Activated CD8-positive, alpha-beta memory T cell treated with anti-CD3 and anti-CD28 coated beads, Interleukin-2, amount 50 U/mL, for 48 hours (primary cell): ENCODE measurements at places on chromosomes 1 and 21.

GRCh38 chr21:14273736-14274538, 58.0 kb downstream of the RBM11 start:
- peak; percentile 49 for DNase-seq

DNA sequence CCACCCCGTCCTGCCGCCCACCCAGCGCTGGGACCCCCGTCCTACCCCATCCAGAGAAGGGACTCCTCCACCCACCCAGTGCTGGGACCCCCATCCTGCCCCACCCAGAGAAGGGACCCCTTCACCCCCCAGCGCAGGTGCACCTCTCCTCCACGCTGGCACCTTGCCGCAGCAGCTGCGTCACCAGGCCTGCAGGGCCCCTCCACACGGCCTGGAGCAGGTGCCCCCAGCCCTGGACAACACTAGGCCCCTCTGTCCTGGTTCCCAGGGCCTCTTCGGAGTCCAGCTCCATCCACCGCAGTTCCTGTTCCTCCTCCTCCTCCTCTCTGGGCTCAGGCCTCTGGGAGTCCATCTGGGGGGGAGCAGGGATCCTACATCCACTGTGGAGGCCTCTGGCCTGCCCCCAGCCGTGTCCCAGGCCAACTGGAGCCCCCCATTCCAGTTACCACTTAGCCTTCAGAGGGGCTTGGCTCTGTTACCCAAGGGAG, 378 bp downstream of the ANKRD65 start:
- DNase-seq = no peak

- DNase-seq = no peak
Observed at GRCh38 chr21:24183077-24183476, 1424.2 kb downstream of the MRPL39 start.

DNA sequence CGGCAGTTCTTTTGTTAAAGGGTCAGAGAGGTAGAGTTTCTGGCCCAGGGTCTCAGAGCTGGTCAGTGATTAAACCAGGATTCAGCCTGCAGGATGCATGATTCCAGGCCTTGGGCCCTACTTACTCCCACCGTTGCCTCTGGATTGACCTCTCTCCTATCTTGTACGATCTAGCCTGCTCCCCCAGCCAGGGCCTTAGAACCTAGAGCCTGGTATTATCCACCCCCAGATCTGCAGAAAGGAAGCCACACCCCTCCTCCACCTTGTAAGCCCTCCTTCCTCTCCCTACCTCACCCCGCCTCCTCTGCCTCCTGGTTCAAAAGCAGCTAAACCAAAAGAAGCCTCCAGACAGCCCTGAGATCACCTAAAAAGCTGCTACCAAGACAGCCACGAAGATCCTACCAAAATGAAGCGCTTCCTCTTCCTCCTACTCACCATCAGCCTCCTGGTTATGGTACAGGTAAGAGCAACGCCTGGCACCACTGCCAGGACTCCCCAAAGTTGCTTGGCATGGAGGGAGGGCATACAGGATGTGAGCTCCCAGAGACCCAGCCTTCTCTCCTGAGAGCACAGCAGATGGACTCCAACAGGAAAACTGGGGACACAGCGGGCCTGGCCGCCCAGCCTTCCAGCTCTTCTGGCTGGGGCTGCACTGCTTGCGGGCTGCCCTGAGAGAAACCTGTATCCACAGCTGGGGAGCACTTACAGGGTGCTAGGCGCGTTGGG, at the start of gene CD52:
Gene CD52, plus strand, starts transcription at position 347 of the 726 bp plus-strand sequence. Its CDS starts 60 bp downstream, at position 407.
- DNase-seq = peak; percentile 69

DNA sequence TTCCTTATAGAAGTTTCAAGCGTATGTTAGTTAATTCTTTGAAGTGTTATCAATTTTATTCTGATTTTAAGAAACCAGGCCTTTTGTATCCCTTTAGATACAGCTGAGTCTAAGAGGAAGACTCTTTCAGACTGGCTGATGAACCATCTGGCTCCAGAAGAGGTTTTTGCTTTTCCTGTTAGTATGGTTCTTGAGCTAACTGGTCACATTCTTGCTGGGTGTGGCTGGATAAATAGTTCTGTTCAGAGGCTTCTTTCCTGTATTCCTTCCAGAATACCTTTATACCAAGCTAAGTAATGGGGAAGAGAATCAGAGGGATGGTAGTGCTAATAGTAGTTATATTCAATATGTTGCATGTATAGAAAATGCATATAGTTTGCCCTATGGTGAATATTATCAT, 12.4 kb downstream of the HS2ST1 start:
- DNase-seq = no peak

GRCh38 chr1:185158800-185159199, 1.8 kb downstream of the SWT1 start:
- no peak for DNase-seq

DNA sequence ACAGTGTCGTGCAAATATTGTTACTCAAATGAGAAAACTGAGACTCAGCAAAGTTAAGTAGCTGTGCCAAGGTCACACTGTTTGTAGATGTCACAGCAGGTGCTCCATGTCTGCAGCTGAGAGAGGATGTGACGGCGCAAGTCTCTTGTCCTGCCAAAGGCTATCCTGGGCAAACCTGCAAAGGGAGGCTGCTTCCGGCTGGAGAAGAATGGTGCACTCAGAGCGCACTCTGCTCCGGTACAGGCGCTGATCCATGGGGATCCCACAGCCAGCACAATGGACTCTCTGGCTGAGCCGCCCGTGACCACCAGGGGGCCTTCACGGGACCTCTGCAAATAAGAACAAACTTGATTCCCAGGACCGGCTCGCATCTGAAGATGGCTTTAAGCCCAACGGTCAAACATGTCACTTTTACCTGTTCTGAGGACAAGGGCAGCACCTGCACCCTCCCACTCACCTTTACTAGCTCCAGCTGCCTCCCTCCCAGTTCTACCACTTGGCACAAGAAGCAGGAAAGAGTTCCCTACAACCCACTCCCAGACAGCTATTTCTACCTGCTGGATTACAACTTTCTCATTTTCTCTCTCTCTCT, 21.9 kb downstream of the RD3 start:
- peak; percentile 73 for DNase-seq

GRCh38 chr1:233738850-233739249, 124.9 kb downstream of the KCNK1 start:
- DNase-seq = no peak

GRCh38 chr1:38133304-38133703, 86.7 kb upstream of the POU3F1 start:
- DNase-seq = no peak

- no peak for DNase-seq
Observed at GRCh38 chr1:45275054-45275453, 51.6 kb upstream of the HPDL start.

DNA sequence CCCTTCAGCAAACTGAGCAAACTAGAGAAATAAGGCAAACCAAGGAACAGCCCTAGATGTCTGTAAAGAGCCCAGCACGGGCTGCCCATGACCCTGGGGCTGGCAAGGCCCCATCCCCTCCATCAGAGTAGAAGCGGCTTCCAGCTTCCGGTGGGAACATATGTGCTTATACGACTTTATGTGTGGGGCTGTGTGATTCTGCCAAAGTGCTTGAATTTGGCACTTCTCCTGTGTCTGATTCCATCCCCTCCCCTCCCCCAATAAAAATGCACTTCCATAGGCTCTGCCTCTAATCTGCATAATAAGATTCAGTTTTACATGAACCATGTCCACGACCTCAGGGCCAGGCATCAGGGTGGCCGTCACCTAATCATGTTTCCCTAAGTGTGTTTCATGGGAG, 236.6 kb downstream of the DSCAM start:
- no peak for DNase-seq

- no peak for DNase-seq
Observed at GRCh38 chr1:222046684-222047263, 304.9 kb upstream of the DUSP10 start.

DNA sequence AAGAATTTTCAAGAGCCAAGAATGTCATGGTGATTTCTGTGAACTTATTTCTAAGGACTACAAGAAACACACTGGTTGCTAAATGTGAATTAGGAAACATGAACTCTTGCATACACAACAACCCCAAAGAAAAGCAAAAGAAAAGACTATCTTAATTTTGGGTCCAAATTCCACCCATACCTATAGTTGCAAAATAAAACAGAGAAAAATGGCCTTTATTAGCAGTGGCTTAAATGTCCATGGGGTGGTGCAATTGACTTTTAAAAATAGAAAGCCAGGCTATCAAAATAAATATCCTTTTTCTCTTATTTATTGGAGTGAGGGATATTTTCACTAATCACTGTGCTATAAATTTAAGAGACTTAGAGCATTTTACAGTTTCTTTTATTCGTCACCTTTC, 80.9 kb upstream of the DPYD start:
- DNase-seq = no peak

DNA sequence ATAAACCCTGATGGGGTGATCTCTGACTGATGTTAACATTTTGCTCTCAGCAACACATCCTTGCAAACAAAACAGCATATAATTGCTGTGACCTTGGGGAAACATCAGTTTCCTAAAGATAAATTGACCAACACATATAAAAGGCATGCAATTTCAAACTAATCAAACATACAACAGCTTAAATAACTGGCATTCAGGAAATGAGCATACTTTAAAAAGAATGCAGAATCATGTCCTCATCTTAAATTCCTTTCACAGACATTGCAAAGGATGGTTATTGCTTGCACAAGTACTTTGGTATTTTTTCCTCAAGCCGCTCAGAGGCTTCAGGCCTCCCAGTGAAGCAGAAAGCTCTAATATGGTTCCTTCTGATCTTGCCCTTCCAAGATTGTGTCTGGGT, 53.4 kb upstream of the RGS18 start:
- DNase-seq = no peak

- DNase-seq = peak; percentile 65
Observed at GRCh38 chr1:165871311-165872067, 44.1 kb downstream of the UCK2 start.

DNA sequence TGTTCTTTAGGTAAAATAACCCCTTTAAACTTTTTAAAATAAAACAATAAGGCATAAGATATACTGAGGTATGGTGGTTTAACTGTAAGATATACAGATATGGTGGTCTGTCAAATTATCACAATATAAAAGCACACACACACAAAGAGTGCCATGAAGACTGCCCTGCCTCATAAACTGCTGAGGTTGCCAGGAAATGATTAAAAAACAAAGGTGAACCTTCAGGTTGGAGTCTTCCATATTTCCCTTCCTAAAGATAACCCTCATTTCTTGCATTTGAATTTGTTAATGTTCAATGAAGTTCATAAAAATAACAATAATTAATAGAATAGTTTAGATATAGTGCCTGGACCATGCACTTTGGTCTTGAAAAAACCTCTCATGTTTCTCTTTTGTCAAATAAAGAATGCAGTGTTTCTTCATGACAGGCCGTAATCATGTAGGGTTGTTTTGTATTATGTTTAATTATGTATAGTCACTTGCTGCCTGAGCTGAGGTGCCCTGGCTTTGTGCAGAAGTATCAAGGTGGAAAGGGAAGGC, 123.6 kb upstream of the B3GALT2 start:
- no peak for DNase-seq

- DNase-seq = peak; percentile 79
Observed at GRCh38 chr1:31617916-31618746, 642 bp downstream of the HCRTR1 start.

DNA sequence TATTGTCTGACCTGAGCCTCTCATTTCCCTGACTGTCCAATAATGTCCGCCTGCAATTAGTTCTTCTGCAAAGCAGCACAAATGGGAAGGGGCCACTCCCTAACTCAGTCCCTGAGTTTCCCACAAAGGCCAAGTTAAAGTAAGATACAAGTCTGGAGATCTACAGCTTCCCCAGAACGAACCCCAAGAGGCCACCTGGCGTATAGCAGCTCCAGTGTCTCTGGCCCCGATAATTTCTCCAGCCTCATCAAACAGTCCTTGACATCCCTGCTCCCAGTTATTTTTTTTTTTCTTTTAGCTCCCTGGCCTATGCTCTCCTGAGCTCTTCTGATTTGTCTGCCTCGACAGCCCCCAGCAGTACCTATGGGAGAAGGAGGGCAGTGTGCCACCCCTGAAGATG, 8.1 kb upstream of the ACKR1 start:
- no peak for DNase-seq

DNA sequence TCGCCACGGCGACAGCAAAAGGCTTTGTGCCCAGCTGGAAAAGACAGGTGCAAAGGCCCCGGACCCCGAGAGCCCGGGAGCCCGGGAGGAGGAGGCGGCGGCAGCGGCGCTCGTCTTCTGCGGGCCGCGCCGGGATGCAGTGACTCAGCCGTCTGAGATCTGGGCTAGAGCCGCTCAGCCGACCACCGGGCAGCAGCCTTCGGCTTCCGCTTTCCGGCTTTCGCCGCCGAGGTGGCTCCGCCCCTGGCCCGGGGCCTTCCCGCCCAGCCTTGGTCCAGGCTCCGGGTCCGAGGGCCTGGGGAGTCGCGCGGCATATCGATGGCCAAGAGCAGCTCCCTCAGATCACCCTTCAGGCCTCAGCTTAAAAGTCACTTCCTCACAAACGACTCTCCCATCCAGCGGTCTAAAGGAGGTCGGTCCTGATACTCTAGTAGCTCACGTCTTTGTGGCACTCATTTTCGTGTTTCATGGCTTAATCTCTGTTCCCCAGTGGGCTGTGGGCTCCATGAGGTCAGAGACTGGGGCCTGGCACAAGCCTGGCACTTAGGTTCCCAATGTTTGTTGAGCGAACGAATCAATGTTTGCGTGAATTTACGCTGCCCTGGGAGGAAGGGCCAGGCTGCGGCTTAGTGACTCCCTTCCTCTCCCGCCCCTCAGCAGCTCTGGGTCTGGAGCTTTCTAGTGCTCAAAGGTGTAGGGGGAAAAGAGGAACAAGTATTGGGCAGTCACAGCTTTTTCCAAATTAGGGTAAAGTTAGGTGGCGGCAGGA, at the start of gene PHTF1:
Gene PHTF1, minus strand, starts transcription at position 154 of the 769 bp plus-strand sequence. CDS start 783 bp downstream, outside the sequence.
- DNase-seq = peak; percentile 83

DNA sequence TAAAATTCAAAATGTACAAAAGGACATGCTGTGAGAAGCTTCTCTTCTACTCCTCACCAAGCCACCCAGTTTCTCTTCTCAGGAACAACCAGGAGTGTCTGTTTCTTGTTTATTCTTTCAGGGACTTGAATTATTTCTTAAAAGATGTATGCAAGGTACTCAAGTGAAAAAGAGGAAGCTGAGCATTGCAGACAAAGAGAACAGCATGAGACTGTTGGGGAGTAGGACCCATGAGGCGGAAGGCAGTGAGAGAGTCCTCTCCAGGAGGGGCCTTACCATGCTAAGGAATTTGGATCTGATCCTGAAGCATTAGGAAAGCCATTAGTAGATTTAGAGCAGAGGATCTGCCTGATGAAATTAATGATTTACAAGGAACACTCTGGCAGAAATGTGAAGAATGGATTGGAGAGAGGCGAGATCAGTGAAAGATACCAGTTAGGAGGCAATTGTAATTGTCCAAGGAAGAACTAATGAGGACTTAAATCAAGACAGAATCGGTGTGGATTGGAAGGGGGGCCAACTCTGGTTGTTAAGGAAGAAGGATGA, 14.7 kb upstream of the SSX2IP start:
- DNase-seq = no peak

DNA sequence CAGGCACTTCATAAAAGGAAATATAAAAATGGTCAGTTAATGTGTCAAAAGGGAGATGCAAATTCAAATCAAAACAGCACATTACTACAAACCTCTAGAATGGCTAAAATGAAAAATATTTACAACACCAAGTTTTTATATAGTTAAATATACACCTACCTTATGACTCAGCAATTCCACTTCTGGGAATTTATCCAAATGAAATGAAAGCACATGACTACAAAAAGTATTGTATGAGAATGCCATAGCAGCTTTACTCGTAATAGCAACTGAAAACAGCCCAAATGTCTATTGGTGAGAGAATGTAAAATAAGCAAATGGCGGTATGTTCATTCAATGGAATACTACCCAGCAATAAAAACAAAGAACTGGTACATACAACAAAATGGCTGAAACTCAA, 175.8 kb upstream of the SPAG17 start:
- no peak for DNase-seq
